ENCODE measurements at places on chromosomes 5 and 9. TPM values are rescaled to one million over a fixed set of nuclear protein-coding genes. Genes with fewer than 3 reads are reported as not detected.

GRCh38 chr5:100901821-100902341 lies 1.2 kb downstream of the ST8SIA4 start:
- H3K4me1 ChIP-seq: peaks cover 48% of the 10 kb centered on the region
- peak overlapping the region; percentile 86 for H3K27ac ChIP-seq
- peak; percentile 56 for DNase-seq
- no peaks in the 10 kb centered on the region for H3K27me3 ChIP-seq

DNA sequence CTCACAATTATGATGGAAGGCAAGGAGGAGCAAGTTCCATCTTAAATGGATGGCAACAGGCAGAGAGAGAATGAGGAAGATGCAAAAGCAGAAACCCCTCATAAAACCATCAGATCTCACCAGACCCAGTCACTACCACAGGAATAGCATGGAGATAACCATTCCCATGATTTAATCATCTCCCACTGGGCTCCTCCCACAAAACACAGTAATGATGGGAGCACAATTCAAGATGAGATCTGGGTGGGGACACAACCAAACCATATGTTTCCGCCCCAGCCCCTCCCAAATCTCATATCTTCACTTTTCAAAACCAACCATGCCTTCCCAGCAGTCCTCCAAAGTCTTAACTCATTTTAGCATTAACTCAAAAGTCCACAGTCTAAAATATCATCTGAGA lies 304.0 kb downstream of the TUSC1 start:
- no peaks in the 10 kb centered on the region for H3K27me3 ChIP-seq

DNA sequence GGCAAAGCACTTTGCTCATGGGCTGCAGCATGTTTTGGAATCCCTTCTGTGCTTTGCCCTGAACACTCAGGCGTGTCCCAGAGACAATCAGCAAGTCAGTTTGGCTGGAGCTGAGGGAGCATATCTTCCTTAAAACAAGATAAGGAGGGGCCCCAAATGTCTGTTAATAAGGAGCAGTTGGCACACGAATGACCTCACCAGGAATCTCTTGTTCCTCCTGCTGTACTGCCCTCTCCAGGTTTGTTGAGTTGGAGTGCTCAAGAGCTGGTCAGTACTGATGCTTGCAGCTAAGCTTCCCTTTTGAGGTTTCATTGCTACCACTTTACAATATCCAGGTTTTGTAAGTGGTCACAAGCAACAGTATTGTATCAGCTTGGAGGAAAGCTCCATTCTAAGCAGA lies 101.3 kb upstream of the EGFLAM start:
- DNase-seq: no peak
- H3K4me1 ChIP-seq: no peaks in the 10 kb centered on the region
- H3K27ac ChIP-seq: no peak overlapping the region
- no peak overlapping the region for H3K4me3 ChIP-seq
- H3K36me3 ChIP-seq: no peaks in the 10 kb centered on the region

GRCh38 chr5:129097498-129098296 lies 3.1 kb downstream of the ISOC1 start:
- no peak overlapping the region for H3K27ac ChIP-seq
- H3K27me3 ChIP-seq: no peaks in the 10 kb centered on the region
- H3K4me1 ChIP-seq: peaks cover 15% of the 10 kb centered on the region
- H3K4me3 ChIP-seq: no peak overlapping the region

DNA sequence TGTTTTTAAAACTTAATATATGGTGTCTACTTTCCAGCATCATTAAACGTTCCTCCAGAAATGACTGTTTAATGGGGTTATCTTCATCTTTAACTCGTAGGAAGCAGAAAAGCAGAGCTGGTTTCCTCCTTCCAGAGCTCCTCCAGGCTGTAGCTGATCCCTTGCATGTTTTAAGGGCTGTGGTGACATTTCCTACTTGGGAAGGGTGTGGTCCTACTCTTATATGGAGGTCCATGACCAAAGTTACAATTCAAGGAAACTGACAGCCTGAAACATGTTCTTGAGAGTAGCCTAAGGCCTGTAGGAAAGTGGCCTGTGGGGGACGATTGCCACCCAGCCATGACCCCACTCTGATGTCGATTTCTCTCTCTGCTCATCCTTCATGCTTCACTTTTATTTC lies 297.1 kb downstream of the GADD45G start:
- DNase-seq: no peak
- H3K36me3 ChIP-seq: no peaks in the 10 kb centered on the region
- no peaks in the 10 kb centered on the region for H3K27me3 ChIP-seq
- H3K4me1 ChIP-seq: no peaks in the 10 kb centered on the region

DNA sequence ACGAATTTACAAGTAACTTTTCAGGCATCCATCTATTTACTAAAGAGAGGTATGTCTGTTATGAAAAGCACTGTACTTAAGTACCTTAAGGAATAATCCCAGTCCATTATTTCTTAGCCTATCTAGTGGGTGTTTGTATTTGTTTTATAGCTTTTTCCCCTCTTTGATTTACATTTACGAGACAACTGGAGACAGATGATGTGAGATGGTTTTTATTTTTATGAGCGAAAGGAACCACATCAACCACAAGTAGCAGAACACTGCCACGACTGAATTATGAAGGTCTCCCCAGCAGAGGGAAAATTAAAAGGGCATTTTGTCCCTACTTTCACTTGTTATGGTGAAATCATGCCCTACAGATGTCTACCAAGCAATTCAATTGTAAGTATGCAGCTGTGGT lies 357.8 kb downstream of the NFIB start:
- no peak overlapping the region for H3K27ac ChIP-seq
- H3K4me3 ChIP-seq: no peak overlapping the region
- no peaks in the 10 kb centered on the region for H3K27me3 ChIP-seq
- H3K36me3 ChIP-seq: no peaks in the 10 kb centered on the region
- H3K4me1 ChIP-seq: no peaks in the 10 kb centered on the region

DNA sequence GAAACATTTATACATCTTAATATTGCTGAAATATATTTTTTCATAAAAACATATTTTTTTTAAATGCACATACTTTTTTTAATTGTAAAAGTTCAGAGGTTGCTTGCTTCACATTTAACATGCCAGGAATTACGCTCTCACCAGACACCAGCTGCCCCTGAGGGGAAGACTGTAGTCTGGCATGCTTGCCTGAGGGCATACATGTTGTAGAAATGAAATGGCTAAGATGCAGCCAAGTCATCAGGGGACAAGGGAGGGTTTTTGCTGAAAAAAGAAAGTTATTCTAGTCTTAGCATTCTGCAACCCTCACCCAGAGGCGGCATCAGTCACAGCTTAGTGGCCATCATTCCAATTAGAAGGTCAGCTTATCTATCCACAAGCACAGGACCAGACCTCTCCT lies 426.7 kb upstream of the FTMT start:
- DNase-seq: no peak
- no peaks in the 10 kb centered on the region for H3K4me1 ChIP-seq
- no peak overlapping the region for H3K4me3 ChIP-seq
- H3K36me3 ChIP-seq: no peaks in the 10 kb centered on the region

DNA sequence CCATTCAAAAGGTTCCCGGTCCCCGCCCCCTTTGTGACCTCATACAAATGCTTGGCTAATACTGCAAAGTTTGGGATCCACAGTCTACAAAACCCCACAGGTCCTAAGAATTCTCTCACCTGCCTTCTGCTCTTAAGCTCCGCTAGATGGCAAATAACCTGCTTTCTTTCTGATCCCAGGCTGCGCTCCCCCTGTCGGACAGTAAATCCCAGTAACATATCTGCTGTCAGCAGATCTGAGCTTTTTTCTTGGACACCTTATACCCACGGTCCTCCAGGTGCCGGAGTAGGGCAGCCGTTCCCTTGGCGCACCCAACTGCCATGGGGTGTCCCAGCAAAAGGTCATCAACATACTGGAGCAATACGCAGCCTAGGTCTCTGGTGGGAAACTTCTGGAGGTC lies 39.0 kb upstream of the PPP1R26 start:
- no peak overlapping the region for H3K27ac ChIP-seq
- H3K4me3 ChIP-seq: no peak overlapping the region
- no peaks in the 10 kb centered on the region for H3K27me3 ChIP-seq
- no peaks in the 10 kb centered on the region for H3K36me3 ChIP-seq

DNA sequence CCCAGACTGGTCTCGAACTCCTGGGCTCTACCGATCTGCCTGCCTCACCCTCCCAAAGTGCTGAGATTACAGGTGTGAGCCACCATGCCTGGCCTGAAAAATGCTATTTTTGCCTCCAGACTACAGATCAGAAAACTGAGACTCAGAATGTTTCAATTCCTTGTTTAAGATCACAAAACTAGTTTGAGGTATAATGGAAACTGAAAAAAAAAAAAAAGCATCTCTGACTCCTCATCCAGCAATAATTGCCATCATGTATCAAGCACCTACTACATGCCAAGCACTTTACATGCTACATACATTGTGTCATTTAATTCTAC lies 35.6 kb downstream of the PLAC8L1 start:
- no peaks in the 10 kb centered on the region for H3K27me3 ChIP-seq
- DNase-seq: no peak
- H3K27ac ChIP-seq: no peak overlapping the region
- H3K4me3 ChIP-seq: no peak overlapping the region
- no peaks in the 10 kb centered on the region for H3K4me1 ChIP-seq

DNA sequence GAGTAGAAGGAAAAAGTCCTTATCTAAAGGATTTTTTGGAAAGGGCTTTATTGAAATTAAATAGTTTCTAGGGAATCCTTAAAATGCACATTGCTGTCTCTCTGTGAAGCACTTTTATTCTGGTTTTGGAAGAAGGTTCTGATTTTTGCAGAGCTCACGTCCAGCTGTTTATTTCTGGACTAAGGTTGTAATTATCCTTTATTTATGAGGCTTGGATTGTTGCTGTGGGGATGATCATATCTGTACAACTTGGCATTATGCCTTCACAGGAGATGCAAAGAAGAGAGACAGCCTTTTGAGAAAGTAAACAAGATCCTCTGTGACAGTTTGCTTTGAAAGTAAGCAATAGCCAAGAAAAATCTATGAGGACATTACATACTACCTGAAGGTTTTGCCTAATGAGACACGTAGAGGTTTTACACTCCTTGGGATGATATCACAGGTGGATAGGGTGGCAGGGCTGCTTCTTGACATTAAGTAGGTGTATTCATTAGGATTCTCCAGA lies 14.6 kb downstream of the SMARCA2 start:
- peaks cover 24% of the 10 kb centered on the region for H3K36me3 ChIP-seq
- H3K27ac ChIP-seq: no peak overlapping the region
- no peaks in the 10 kb centered on the region for H3K27me3 ChIP-seq

DNA sequence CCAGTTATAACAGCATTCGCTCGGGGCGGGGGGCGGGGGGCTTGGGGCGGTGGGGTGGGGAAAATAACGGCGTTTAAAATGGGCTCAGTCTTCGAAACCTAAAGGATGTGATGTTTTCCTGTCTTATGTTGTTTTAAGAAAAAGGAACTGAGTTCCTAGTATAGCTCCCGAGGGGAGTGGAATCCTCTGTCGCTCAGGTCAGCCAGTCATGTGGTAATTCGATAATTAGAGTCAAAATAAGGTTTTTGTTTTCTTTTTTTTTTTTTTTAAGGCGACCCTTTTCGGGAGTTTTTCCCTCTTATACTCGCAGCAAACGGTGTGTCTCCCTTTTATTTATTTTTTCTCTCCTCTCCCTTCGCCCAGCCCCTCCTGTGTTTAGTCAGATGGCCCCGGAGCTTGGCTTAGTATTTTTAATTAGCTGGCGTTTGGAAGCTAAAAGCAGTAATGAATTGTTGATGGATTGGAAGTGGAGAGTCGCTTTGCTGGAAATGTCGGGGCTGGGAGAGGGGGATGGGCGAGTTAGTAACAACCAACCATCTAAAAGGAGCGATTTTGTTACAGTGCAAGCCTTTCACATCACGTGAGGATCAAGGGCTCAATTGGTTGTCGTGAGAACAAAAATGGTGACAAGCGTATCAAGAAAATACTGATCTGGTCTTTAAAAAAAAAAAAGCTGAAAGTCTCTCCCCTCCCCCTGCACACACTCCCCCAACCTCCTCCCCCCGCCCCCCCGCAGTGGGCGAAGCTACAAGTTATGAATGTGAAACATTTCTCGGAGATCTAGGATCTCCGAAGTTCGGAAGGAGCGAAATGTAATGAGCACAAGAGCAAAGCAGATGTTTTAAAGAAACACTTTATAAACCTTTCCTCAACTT lies 714 bp upstream of the ZNF608 start:
- no peaks in the 10 kb centered on the region for H3K4me1 ChIP-seq
- no peaks in the 10 kb centered on the region for H3K36me3 ChIP-seq
- H3K27ac ChIP-seq: no peak overlapping the region
- H3K27me3 ChIP-seq: peaks cover 16% of the 10 kb centered on the region

DNA sequence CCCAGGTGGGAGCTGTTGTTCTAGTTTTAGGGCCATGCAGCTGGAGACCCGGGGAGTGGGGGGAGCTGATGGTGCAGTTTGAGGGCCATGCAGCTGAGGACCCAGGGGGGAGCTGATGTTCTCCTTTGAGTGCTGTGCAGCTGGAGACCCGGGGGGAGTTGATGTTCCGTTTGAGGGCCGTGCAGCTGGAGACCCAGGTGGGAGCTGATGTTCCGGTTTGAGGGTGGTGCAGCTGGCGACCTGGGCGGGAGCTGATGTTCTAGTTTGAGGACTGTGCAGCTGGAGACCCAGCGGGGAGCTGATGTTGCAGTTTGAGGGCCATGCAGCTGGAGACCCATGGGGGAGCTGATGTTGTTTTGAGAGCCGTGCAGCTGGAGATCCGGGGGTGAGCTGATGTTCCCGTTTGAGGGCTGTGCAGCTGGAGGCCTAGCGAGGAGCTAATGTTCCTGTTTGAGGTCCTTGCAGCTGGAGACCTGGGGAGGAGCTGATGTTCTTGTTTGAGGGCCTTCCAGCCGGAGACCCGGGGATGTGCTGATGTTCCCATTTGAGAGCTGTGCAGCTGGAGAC lies 14.6 kb downstream of the PDCD6 start:
- H3K27ac ChIP-seq: no peak overlapping the region
- no peak overlapping the region for H3K4me3 ChIP-seq
- no peak for DNase-seq
- H3K36me3 ChIP-seq: no peaks in the 10 kb centered on the region

- no peaks in the 10 kb centered on the region for H3K27me3 ChIP-seq
- no peak for DNase-seq
- H3K27ac ChIP-seq: no peak overlapping the region
These were observed 178.7 kb downstream of the NDUFS4 start for GRCh38 chr5:53739111-53739510.

GRCh38 chr9:4985386-4986266 lies 554 bp downstream of the JAK2 start:
- peak; percentile 10 for DNase-seq
- H3K27ac ChIP-seq: peak overlapping the region; percentile 74
- no peaks in the 10 kb centered on the region for H3K27me3 ChIP-seq
- H3K4me1 ChIP-seq: peaks cover 34% of the 10 kb centered on the region
- no peaks in the 10 kb centered on the region for H3K36me3 ChIP-seq

DNA sequence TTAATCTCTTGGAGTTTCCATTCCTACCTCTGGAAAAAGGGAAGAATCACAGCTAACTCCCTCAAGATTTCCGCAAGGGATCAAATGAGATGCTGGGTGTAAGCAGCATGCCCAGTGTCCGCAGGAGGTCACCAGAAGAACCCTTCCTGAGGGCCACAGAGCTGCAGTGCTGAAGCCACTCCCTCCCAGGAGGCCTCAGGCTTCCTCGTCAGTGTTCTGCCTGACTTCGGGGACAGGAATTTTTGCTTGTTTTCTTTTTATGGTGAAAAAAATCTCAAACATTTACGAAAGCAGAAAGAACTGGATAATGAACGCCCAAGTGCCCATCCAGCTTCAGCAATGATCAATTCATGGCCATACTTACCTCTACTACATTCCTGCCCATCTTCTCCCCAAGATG lies 183.0 kb downstream of the CDK5RAP2 start:
- no peak overlapping the region for H3K27ac ChIP-seq
- DNase-seq: no peak
- H3K27me3 ChIP-seq: no peaks in the 10 kb centered on the region
- H3K36me3 ChIP-seq: peaks cover 57% of the 10 kb centered on the region
- peaks cover 15% of the 10 kb centered on the region for H3K4me1 ChIP-seq

Gene CNOT6
- total RNA-seq: 39.9 TPM

Gene CD274
- 17.6 TPM for total RNA-seq

Gene PFN3
- total RNA-seq: not detected
